ENCODE measurements at places on chromosomes 5 and 9.

DNA sequence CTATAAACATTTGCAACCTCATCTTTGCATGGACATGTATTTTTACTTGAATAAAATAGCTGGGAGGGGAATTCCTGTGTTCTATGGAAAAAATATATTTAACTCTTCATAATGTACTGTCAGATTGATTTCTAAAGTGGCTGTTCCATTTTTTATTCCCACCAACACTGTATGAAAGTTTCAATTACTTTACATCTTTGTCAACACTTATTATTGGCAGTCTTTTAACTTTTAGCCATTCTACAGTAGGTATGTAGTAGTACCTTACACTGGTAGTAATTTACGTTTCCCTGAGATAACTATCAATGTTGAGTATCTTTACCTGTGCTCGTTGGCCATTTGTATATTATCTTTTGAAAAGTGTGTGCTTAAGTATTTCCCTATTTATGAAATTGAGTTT lies 429.7 kb downstream of the KIAA0825 start:
- DNase-seq, result no peak

DNA sequence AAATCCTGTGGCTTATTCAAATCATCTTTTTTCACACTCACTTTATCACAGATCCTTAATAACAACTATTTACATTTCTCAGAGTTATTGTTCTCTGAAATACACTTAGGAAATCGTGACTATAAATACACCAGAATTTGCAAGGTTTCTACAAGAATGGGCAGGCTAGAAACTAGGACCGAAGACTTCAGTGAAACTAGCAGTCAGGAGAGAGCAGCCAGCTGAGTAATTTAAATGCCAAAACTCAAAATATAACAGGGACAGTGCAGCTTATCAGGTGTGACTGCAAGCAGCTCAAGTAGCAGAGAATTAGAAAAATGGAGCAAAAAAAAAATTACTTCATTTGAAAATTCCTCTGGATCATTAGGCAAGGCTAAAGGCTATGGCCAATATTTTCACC lies 719.3 kb upstream of the ZNF608 start:
- no peak for DNase-seq

DNA sequence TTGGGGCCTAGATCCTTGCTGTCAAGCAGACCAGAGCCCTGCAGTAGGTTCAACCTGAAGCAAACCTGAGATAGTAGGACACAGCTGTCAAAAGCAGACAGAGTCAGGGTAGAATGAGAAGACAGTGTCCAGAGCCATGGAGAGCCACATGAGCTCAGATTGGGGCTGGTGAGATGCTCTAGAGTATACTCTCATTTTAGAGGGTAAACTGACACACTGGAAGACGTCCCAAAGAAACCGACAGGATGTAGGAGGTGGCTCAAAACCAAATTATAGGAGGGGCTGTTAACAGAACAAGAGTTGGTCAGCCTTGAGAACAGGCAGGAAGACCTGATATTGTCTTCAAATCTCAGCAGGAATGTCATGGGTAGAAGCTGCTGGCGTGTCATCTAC lies 11.5 kb downstream of the CCDC69 start:
- DNase-seq, result no peak

GRCh38 chr5:159515909-159516415 lies 185.7 kb upstream of the IL12B start:
- peak; percentile 35 for DNase-seq

- no peak for DNase-seq
These were observed 14.8 kb downstream of the LVRN start for GRCh38 chr5:115977096-115977495.

- DNase-seq, result no peak
These were observed 621.5 kb downstream of the CDH9 start for GRCh38 chr5:26416911-26417310.

DNA sequence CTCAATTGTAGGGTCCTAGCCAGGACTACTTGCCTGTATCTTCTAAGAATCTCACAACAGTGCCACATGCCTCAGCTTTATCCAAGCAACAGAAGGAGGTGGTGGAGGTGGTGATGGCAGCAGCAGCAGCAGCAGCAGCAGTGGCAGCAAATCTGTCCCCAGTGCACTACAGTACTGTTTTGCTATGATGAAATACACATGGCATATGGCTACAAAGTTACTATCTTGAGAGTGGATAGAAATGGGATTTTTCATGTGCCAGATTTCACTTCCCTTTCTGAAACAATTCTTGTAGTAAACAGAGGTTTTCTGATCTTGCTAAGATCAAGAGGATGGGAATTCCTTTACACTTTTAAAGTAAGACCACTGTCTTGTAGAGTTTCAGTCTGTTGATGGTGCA lies 8.1 kb upstream of the CYSTM1 start:
- DNase-seq, result no peak

DNA sequence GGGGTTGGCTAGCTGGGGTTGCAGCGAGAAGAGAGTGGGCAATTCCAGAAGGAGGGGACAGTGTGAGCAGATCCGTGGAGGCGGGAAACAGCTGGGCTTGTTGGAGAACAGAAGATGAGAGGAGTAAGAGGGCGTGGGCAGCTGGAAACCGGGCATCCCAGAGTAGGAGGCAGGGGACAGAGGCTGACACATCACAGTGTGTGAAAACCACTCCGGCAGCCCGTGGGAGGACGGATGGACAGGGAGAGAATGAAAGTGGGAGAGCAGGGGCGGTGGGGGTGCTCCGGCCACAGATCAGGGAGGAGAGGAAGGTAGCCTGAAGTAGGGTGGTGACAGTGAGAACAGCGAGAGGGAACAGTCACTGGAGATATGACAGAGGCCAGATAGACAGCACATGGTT lies 8.3 kb upstream of the PSMB7 start:
- no peak for DNase-seq

GRCh38 chr9:87324613-87325194 lies 173.0 kb upstream of the DAPK1 start:
- peak; percentile 51 for DNase-seq

DNA sequence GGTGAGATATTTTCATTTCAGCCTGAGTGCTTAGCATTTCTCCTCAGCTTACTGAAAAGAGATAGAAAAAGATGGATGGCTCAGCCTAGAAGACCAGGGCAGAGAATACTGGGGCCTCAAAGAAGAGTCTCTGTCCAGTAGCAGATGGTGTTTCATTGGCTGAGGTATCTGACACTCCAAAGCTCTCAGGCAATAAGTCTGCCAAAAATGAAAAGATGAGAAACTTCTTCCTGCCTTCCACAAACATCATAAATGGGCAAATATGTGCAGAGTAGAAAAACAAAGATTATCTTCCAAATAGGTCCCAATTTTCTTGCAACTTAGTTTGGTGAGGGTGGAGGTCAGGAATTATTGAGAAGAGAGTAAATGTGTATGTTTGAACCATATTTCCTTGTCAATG lies 87.4 kb upstream of the ICE1 start:
- DNase-seq, result no peak

GRCh38 chr5:151585970-151586369 lies 5.2 kb downstream of the FAT2 start:
- DNase-seq, result no peak

DNA sequence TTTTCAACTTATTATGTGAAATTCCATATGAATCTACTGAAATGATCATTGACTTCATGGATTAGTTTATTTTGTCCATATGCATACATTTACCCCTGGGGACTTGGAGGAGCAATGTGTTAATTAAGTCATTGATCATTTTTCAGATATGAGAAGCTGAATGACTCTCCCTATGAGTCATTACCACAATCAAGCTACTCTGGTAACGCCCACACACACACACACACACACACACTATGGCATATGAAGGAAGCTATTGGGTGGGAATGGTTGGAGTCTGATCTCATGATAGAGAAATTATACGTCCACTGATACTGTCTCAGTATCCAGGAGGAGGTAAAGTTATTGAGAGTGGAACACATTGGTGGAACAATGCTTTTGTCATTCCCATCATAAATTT lies 528.9 kb downstream of the AGTPBP1 start:
- DNase-seq, result peak; percentile 14

GRCh38 chr5:114305402-114306207 lies 56.3 kb upstream of the KCNN2 start:
- no peak for DNase-seq

- DNase-seq, result no peak
These were observed 130.5 kb downstream of the BARX1 start for GRCh38 chr9:93824386-93825294.

DNA sequence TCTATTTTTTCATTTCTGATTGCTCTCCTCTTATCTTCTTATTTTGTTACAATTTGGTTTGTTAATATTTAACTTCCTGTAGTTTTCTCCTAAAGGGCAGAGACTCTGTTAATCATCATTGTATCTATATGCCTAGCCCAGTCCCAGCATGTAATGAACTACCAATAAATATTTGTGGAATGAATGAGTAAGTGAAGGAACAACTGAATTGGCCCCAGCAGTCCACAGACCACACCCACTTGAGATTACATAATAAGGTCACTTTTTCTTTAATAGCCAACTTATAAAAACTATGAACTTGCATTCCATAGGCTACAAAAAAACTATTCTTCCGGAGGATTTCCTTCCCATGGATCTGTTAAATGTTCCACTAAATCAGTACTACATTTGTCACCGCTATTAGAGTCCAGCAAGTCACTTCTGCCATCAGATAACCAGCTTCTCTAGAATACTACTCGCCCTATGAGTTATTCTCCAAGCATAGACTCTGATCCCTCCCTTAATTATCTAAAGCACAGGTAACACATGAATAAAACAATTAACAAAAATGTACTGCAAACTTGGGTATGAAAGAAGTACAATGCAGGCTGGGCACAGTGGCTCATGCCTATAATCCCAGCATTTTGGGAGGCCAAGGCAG lies 27.5 kb upstream of the TNPO1 start:
- DNase-seq, result no peak

DNA sequence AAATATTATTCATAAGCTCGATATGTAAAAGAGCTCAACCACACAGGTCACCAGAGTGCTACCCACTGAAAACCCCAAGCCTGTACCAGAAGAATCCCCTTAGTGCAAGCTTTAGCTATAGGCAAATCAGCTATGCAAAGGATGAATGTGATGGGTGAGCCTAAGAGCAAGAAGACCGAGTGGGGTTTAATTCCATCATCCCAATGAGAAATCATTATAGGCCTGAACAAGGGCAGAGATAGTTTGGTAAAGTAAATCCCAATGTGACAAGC lies 21.8 kb downstream of the ELOVL7 start:
- DNase-seq, result no peak

DNA sequence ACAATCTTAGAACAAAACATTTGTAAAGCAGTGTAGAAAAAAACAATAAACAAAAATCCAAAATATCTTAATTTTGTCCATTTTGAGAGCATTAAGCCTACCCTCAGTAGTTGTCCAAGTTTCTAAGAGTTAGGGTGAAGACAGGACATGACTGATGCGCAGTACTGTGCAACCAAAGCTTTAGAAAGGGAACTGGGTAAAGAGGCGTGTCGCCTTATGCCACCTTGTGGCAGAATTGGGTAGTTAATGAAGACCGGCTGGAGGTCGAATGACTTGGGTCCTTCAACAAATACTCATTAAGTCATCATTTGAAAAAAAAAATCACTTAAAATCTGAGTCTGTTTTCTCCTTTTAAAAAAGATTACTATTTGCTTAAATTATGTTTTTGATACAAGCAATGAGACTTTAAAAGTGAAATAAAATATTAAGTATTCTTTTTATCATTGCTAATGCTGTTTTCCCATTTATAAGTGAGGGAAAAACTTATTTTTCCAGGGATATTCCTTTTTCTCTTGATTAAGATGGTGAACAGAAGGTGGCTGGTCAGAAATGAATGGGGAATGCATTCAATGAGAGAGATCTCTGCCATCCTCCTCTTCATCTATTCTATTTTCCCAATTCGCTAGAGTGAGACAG lies 3.5 kb upstream of the RNF20 start:
- DNase-seq, result peak; percentile 82

DNA sequence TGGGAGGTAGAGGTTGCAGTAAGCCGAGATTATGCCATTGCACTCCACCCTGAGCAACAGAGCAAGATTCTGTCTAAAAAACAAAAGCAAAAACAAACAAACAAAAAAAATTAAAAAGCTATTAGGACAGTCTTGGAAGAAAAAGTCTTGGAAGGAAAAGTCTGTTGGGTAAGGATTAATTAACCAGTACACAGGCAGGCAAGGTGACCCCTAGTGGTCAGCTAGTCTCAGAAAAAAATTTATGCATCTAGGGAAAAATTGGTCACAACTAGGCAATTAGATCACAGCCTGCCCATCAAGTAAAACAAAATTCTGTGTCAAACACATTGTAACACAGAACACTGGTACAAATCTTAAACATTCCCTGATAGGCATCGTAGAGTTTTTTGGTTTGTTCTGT lies 6.7 kb upstream of the ANKRD18B start:
- peak; percentile 68 for DNase-seq

GRCh38 chr9:4946937-4947336 lies 38.1 kb upstream of the JAK2 start:
- no peak for DNase-seq

DNA sequence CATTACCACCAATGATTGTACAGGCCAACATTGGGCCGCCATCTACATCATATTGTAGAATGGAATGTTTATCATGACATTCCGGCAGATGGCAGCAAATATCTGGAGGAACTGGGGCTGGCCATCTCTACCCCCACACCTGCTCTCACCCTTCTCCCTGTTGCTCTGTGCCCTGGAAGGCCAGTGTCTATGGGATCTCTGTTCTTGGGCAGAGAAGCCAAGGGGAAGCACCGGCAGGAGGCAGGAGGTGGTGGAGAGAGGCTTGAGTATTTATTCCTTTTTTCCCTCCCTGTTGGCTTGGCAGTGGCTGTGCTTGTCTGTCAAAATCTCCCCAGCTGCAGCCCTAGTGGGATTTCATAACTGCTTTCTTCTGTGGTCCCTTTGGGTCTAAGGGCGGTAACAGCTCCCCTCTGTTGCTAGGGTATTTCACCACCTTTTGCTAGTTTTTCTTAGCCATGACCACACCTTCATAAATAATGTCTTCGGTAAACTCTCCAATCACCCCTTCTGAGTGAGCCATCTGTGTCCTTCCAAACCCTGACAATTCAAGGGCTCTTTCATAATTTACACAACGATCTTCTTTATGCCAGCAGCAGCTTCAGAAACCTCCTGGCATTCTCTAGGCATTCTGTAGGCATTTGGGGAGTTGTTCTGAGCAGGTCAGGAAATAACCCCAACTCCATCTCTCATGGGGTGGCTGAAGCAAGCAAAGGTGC lies 225.8 kb downstream of the MELK start:
- DNase-seq, result no peak

- DNase-seq, result no peak
These were observed 72.2 kb upstream of the SPTLC1 start for GRCh38 chr9:92187390-92187789.

- peak; percentile 79 for DNase-seq
These were observed 98.3 kb upstream of the BOD1 start for GRCh38 chr5:173714551-173715428.

DNA sequence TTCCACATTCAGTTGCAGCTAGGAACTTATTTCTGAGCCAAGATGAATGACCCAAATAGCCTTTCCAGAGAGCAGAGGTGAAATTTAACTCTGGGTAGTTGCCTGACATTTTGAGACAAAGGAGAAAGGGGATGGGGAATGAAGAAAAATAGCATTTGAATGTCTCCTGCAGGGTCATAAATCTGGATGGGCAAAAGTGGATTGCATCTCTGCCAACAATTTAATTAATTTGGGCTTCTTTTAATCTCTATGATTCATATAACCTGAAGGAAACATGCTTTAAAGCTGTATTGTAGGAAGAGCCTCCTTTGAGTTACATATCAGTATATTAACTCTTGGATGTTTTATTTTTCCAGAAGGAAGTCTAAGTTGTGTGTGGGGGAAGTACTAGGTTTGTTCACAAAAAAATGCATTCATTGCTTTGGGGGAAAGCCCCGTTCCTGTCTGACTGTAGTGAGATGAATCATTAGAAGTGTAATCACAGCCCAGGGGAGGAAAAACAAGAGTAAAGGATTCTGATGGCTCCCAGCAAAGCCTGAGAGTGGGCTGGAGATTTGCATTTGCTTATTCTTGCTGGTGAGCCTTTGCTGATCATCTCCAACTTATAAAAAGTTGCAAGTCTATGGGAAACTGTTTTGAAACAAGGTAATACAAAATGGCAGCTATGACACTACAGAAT lies 133.0 kb upstream of the IQGAP2 start:
- no peak for DNase-seq
